ENCODE measurements at places on chromosomes 1 and 21.

DNA sequence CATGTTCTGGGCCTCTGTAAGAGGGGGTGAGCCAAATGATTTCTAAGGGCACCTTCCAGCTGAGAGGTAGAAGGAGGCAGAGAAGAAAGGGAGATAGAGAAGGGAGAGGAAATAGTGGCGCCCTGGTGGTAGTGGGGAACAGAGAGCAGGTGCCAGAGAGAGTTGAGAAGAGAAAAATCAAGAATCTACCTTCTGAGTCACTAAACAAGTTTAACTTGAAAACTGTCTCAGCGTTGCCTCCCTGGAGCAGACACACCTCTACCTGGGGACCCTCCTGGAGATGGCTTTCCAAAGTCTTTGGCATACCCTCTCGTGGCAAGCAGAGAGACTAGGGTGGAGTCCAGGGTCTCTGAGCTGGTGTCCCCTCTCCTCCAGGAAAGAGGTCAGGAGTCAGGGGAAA lies 1.1 kb upstream of the SLC45A3 start:
- no peak for DNase-seq

- no peak for DNase-seq
These were observed 3.3 kb downstream of the PDZK1IP1 start for GRCh38 chr1:47186267-47187185.

DNA sequence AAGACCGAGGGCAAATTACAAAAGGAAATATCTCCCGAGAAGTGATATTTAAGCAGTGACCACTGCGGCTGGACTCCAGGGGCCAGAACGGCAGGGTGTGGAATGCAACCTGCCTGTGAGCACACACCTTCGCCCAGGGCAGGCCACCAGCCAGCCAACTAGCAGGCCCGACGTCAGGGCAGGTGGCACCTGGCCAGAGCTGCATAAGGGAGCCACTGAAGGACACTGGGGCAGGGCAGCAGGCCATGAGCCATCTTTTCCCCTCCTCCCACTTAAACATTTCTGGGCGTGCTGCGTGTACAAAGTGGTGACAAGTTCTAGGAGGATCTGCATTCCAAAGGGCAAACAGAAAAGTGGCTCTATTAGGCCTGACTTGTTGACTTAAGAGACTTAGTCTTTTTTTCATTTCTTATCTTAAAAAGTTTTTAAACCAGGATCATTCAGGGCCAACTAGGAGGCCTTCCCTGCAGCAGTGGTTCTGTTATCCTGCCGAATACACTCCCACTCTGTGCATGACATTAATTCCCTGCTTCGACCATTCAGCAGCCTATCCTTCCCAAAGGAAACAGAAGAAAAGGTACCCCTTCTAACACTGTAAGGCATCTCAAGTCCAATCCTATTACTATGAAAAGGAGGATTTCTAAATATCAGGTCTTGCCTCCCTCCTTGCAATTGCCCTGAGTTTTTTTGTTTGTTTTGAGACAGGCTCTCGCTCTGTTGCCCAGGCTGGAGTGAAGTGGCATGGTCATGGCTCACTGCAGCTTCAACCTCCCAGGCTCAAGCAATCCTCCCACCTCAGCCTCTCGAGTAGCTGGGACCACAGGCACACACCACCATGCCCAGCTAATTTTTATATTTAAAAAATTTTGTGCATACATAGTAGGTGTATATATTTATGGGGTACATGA lies 96.3 kb downstream of the BCAR3 start:
- no peak for DNase-seq

DNA sequence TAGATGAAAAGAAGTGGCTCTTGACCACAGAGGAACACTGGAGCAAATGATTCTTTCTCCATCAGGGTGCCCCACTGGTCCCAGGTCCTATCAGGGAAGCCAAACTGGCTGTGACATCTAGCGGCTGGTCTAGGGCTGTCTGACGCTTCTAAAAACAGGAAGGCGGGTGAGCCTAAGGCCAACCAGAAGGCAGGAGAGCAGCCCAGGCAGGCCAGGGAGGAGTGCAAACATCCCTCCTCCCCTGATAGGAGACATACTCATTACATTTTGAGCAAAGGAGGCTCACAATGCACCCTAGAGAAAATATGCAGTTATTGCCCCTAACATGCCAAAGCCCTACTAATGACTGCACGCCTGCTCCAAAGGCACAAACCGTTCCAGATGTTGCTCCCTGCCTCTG lies 10.4 kb upstream of the FOXE3 start:
- no peak for DNase-seq

- no peak for DNase-seq
These were observed 162.1 kb downstream of the HHAT start for GRCh38 chr1:210490781-210491180.

DNA sequence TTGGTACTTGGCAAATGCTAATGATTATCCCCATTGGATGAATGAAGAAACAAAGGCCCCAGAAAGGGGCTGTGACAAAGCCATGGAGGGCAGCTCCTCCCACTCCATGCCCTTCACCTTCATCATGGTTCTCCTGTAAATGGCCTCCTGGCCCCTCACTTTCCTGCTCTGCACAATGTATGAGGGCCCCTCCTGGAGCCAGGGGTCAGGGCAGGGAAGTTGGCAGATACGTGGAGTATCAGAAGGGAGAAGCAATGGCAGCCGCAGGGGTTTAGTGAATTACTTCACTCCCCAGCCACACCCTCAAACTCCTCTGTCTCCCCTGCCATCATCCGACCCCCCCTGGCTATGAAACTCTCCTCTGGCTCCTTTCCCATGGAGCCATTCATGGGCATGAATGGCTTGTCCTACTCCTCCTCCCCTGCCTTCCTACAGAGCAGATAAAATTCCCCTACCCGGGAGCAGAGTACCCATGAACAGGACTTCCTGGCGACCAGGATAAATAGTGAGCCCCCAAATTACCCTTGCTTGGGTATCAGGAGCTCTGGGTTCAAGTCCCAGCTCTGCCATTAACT lies 86.3 kb downstream of the CAMK2N1 start:
- no peak for DNase-seq
